ENCODE measurements at places on chromosomes 2 and 18.

DNA sequence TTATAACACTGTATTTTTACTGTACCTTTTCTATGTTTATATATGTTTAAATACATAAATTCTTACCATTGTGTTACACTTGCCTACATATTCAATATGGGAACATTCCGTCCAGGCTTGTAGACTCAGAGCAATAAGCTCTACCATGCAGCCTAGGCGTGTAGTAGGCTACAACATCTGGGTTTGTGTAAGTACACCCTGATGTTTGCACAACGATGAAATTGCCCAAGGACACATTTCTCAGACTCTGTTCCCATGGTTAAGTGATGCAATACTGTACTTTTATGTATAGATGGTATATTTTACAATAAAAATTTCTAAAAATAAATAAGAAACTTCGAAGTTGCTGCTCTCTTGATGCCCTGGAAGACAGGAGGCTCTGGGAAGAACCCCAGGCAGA, 38.4 kb downstream of the YPEL5 start:
- no peak for DNase-seq

DNA sequence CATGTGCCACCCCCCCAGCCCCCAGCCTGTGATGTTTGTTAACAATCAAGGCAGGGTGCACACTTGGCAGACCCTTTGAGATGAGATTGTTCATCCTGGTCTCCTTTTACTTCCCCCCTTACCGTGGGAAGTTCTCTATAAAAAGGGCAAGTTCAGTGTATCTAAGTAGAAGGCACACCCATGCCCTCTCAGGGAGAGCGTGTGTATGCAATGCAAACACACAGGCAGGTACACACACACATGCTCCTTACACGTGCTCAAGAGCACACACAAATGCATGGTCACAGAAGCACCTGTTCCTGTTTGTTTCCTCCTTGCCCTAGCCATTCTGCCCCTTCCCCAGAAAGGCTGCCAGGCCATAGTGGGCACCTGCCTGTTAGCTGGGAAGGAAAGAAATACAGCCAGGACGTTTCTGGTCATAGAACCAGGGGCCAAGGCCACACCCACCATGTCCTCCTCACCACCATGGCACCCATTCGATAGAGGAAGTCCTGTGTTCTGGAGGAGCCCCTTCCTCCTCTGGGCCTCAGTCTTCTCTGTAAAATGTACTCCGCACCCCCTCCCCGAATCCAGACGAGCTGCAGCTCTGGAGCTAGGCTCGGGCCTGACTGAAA, 3.1 kb downstream of the ATOH8 start:
- DNase-seq = no peak

GRCh38 chr2:103383541-103383940, 621.7 kb downstream of the TMEM182 start:
- no peak for DNase-seq

DNA sequence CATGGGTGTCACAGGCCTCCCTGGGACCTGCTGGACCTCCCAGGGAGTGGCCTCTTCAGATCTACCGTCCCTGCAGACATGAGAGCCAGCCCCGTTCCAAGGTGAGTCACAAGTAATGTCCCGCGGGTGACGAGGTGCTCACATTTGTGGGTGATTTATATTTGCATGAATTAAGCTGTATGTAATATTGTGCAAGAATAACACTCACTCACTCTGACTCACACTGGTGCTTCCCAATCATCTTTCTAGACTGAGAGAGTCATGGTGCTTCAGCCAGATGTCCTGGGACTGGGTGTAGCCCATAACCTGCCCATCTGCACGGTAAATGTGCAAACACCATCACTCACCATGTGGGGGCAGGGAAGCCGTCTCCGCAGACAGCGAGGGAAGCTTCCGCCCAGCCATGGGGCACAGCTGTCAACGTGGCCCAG, 347.5 kb upstream of the SALL3 start:
- no peak for DNase-seq

- no peak for DNase-seq
These were observed 354.1 kb downstream of the HRH4 start for GRCh38 chr18:24814521-24814920.

DNA sequence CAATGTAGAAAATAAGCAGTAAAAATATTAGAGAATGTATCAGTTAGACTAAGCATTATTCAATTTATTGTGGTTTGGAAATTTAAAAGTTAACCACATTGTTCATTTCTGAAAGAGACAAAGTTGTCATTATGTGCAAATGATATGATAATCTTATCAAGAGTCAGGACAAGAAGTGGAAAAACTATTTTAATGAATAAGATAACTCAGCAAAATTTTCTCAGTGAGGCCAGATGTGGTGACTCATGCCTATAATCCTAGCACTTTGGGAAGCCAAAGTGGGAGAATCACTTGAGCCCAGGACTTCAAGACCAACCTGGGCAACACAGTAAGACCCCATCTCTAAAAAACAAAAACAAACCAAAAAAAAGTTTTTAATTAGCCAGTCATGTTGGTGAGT, 39.5 kb upstream of the CERS6 start:
- DNase-seq = no peak

- no peak for DNase-seq
These were observed 177.5 kb downstream of the GFPT1 start for GRCh38 chr2:69209482-69209881.

- no peak for DNase-seq
These were observed 62.6 kb downstream of the METTL4 start for GRCh38 chr18:2508678-2509077.

DNA sequence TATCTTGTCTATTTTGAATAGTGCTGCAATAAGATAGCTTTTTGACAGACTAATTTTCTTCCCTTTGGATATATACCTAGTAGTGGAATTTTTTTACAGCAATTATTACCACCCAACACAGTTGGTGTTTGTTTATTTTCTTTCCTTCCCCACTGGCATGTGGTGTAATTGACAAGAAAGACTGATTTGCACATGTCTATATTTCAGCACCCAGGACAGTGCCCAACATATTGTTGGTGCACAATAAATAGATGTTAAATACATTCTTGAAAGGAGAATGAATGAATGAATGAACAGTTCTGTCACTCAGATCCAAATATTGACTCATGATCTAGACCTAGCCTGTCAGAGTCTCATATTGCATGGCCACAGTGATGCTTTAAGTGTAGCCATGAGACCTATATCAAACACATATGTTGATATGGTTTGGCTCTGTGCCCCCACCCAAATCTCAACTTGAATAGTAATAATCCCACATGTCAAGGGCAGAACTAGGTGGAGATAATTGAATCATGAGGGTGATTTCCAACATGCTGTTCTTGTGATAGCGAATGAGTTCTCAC, 538.2 kb downstream of the NYAP2 start:
- DNase-seq = no peak

GRCh38 chr18:54742659-54743604, 85.3 kb upstream of the RAB27B start:
- no peak for DNase-seq

GRCh38 chr2:76977846-76978727, 544.1 kb downstream of the LRRTM4 start:
- no peak for DNase-seq

DNA sequence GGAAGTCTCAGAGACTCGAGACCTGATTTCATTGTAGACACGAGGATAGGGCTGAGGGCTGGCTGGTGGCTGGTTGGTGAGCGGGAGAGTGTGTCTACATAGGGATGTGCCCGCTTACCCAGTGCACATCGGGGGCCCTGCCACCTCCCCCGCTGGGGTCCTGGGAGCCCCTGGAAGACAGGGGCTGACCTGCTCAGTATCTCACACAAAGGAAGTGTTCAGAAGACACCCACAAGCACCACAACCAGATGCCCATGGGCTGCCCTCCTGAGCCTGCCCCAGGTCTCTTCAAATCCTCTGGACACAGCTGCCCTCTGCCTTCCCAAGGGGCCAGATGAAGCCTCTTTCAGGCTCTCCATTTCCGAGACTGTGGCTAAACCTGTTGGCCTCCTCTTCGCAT, 43.1 kb downstream of the MYCN start:
- DNase-seq = no peak

DNA sequence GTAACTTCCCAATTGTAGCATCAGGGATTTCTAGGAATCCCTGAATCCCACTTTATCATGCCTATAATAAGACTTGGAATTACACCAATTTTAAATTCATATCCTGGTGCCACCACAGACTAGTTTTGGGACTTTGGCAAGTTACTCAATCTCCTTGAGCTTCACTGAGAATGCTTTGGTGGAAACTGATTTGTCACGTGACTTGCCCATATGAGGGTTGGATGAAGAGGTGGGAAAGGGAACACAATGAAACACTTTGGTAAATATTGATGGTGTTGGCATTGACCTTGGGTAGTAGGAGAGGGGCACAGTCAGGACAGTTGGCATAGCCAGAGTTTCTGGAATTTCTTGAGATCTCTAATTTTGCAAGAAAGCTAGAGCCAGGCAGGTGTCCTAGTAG, 452.2 kb downstream of the SLC4A3 start:
- DNase-seq = no peak

- no peak for DNase-seq
These were observed 15.2 kb downstream of the AFG3L2 start for GRCh38 chr18:12361770-12362378.

DNA sequence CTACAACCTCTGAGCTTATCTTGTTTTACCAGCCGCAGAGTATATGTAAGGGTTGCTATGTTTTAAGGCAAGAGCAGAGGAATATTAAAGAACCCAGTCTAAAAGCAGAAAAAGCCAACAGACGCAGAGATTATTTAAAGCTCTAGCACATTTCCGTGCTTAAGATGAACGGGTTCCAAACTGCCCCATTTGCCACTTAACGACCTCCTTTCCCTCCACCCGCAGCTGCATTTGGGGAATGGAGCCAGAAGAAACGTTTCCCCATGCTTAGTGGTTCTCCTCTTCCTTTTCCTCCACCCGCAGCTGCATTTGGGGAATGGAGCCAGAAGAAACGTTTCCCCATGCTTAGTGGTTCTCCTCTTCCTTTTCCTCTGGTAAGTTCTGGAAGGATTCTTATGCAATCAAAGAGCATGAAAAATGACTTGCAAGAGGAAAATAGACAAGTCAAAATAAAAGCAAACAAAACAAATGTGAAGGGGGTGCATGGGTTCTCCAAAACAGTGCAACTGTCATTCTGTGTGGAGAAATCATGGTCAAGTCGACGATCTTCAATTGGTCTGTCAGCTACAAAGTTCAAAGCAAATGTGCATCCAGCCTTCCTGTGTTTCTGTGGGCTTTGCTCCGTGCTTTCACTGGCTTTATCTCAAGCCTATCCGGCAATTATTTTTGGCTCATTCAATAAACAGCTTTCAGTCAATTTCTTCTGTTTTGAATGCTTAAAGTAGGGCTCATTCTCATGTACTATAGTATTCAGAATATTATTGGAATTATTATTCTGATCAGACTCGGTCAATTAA, 57.8 kb downstream of the DIPK1C start:
- no peak for DNase-seq

GRCh38 chr2:233079953-233080835, 20.1 kb downstream of the INPP5D start:
- no peak for DNase-seq

GRCh38 chr2:37664231-37664643, 7.2 kb downstream of the CDC42EP3 start:
- no peak for DNase-seq

DNA sequence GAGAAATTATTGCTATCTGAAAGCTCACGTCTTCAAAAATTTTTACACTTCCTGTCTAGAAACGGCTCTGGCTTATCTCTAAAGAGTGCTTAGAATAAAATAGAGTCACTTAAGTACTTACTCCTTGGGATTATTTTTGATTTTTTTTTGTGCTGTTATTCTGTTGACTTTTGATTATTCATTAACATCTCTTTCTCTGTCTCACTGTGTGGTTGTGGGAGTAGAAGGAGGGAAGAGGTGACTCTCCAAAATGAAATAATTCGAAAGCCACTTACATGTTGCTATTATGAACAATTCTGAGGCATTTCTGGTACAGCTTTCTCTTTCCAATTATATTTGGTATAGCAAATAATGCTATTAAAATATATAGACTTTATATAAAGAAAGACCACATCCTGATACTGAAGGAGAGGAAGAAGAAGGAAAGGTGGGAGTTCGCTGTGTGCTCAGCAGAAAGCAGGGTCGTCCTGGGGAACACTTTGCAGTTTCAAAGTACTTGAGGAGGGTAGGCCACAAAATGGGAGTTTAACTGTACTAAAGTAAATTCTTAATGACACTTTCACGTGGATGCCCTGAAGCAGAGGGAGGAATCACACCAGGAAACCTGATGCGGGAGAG, 9.6 kb upstream of the MMADHC start:
- no peak for DNase-seq

- no peak for DNase-seq
These were observed 31.2 kb upstream of the NPC1 start for GRCh38 chr18:23617412-23618014.

GRCh38 chr2:128314348-128315121, 4.1 kb downstream of the HS6ST1 start:
- DNase-seq = no peak

- no peak for DNase-seq
These were observed 1.8 kb upstream of the PDE11A start for GRCh38 chr2:178074123-178075005.
